ENCODE measurements at places on chromosomes 16 and 17.

- no peak for DNase-seq
Observed at GRCh38 chr16:57788951-57789350, 13.3 kb downstream of the KIFC3 start.

DNA sequence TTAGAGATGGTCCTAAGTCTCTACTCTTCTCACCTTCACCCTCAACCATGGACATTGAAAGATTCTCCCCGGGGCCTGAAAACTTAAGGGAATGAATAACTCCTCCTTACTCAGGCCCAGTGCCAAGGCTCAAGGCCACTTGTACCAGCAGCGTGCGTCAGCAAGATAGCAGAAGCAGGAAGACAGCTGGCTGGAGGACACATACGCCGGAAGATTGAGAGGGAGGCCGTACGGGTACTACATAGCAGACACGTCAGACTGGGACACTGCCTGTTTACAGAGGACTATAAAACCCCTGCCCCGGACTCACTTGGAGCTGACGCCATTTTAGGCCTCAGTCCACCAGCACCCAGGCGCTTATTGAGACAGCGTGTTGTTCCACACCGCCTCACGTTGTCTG is 75.8 kb upstream of the MED13 start:
- no peak for DNase-seq

- no peak for DNase-seq
Observed at GRCh38 chr16:30721606-30722005, 22.6 kb downstream of the SRCAP start.

DNA sequence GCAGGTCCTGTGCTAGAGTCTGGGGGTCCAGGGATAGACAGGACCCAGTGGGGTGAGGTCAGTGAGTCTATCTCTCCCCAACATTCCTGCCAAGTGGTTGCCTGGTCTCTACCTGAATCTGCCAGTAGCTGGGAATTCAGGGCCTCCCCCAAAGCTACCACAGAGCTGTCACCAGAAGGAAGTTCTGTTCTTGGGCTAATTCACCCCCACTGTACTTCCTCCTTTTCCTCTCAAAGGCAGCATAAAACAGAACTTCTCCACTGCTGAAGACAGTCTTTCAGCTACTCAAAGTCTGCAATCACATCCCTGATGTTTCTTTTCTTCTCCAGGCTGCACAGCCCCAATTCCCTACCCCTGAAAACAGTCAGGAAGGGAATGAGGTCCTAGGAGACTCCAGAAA is 8.7 kb downstream of the CAMTA2 start:
- DNase-seq = no peak

- peak; percentile 77 for DNase-seq
Observed at GRCh38 chr16:78770353-78771091, 671.1 kb downstream of the WWOX start.

GRCh38 chr16:2156849-2157224 is 1.3 kb downstream of the TRAF7 start:
- no peak for DNase-seq

DNA sequence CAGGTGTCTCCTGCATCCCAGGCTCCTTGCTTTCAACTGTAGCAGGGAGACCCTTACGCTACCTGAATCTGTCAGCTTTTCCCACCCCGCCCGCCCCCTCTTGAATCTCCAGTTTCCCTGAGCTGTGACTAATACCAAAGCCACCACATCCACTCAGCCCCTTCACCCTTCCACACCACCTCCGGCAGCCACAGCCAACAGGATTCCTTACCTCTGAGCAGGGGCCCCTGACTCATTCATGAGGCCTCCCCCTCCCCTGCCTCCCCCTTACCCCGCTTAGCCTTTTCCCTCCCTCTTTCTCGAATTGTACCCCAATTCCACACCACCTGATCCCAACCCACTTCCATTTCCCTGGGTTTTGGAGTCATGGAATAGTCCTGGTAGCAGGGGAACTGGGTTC is 2.3 kb downstream of the STX1B start:
- DNase-seq = no peak

GRCh38 chr17:3447625-3448024 is 14.0 kb upstream of the OR1E2 start:
- DNase-seq = no peak

DNA sequence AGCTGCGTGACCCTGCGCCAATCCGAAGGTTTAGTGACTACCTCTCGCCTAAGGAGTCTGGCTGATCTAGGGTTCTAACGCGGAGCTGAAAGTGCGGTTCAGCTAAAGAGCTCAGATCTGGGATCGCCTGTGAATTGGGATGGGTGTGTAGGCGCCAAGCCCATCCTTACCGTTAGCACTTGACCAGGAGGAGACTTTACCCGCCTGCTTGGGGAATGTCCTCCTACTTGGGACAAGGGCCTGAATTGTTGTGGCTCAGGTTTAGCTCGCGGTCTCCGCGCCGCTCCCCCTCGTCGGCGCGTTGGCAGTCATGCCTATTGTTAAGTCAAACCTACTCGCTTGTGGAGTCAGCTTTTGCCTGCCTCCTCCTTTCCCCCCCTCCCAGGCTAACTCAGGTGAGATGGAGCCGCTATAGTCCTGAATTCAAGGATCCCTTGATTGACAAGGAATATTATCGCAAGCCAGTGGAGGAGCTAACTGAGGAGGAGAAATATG is 480 bp downstream of the MRPS7 start:
- DNase-seq = no peak

DNA sequence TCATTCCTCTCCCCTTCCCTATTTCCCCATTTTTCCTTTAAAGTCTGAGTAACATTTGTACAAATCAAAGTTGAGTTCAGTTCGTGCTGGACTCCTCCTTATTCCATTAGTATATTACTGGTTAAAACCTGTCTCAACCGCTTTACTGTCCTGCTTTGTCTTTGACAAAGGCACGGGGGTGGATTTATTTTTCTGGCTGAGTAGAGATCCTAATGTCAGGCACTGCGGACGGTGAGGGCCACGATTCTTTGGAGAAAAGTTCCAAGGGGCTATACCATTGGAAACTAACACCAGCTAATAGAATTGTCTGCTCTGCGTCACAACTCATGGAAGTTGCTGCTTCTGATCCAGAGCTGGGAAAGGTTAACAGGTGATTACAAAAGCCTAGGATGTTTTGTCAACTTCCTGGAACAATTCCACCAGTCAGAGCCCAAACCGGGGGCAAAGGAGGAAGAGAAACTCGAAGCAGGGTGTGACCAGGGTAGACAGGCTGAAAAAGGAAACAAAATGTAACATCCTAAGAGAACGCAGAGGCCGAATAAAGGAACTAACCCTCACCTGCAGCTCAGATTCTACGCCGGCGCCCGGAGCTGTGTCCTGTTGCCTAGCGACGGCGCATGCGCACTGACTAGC is 12.4 kb downstream of the TAT start:
- DNase-seq = no peak

DNA sequence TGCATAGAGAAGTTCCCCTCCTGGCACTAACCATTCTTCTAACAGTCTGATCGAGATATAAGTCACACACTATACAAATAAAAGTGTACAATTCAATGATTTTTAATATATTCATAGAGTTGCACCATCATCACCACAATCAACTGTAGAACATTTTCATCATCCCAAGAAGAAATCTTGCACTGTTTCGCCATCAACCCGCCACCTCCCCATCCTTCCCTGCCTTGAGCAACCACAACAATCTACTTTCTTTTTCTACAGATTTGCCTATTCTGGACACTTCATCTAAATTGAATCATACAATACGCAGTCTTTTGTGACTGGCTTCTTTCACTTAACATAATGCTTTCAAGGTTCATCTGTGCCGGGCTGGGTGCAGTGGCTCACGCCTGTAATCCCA is 33.0 kb upstream of the GUCY2D start:
- DNase-seq = no peak

DNA sequence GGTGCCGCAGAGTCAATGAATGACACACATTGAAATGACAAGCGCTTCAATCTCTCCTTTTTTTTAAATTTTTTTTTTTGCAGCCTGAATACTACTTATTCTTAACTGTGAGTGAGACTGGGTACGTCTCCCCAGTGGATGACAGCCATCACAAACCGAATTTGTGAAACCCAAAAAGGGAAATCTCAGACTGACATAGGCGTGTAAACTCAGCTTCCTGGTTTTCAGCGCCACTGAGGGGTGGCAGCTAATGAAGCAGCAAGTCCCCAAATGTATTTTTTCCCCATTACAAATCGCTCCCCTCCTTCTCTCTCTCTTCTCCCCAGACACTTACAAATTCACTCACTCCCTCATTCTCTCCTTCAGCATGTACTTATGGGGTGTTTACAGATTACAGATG is 196.0 kb downstream of the MAF start:
- DNase-seq = no peak

DNA sequence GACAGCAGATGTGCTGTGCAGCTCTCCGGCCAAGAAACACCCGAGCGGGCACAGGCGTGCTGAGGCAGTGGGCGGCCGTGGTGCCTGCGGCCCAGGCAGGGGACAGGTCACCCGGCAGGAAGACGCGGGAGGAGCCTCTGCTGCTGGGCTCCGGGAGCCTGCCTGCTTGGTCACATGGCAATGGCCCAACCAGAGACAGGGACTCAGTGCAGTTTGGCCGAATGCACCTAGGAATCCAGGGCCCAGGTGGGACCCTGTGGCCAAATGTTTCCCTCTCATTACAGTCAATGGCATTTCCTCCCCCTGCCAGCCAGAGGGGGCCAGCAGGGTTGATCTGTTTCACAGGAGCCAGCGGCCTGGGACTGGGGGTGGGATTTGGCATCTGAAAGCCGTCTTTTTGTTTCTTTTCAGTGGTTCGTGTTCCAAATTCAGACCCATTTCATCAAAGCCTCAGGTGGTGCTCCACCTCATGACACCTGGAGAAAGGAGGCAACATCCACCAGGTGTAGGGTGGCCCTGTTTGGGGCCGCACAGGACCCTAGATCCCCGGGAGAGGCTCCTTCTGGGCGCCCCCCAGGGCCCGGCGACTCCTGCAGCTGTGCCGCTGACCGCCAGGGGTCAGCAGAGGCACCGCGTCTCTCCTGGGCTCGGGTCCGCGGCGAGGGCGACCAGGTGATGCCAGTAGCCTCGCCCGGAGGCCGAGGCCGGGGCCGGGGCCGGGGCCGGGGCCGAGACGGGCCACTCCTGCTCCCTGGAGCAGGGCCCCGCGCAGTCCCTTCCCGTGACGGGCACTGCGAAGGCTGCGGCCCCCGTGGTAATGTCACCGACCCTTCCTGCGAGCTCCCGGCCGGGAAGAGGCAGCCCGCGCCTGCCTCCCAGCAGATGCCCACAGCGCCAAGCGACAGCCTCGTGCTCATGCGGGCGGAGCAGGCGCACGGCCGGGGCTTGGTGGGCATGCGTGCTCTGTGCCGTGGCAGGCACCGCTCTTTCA is 118.5 kb downstream of the C16orf78 start:
- no peak for DNase-seq
